Breast epithelium (tissue), 4 donors: ENCODE measurements at places on chromosomes 3 and 15. TPM values are rescaled to one million over a fixed set of nuclear protein-coding genes. Genes with fewer than 3 reads are reported as not detected.

- no peak overlapping the region for H3K27ac ChIP-seq
- no peak for DNase-seq
- H3K4me3 ChIP-seq: no peak overlapping the region
Observed at GRCh38 chr3:120568202-120568531, 28.0 kb upstream of the NDUFB4 start.

CLK3 gene
- total RNA-seq: 99.2 TPM

- no peak overlapping the region for H3K4me3 ChIP-seq
- no peaks in the 10 kb centered on the region for H3K27me3 ChIP-seq
- H3K4me1 ChIP-seq: no peaks in the 10 kb centered on the region
- no peak overlapping the region for H3K27ac ChIP-seq
- DNase-seq: no peak
Observed at GRCh38 chr15:67227431-67227830, 27.0 kb downstream of the AAGAB start.

GRCh38 chr3:36859494-36859893, 85.4 kb downstream of the TRANK1 start:
- no peak overlapping the region for H3K4me3 ChIP-seq
- no peaks in the 10 kb centered on the region for H3K36me3 ChIP-seq
- no peaks in the 10 kb centered on the region for H3K27me3 ChIP-seq
- H3K27ac ChIP-seq: no peak overlapping the region

DNA sequence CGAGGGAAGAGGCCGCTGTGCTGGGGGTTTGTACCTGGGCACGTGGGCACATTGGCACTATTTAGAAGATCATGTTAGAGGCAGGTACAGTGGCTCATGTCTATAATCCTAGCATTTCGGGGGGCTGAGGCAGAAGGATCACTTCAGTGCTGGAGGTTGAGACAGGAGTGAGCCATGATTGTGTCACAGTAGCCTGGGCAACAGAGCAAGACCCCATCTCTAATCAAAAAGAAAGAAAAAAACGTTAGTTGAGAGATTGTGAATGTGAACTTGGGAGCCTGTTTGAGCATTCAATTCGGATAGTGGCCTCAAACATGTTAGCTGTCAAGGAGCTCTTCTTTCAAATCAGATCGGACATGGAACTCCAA, 36.6 kb downstream of the IDH2 start:
- no peak overlapping the region for H3K4me3 ChIP-seq
- H3K36me3 ChIP-seq: no peaks in the 10 kb centered on the region
- no peaks in the 10 kb centered on the region for H3K27me3 ChIP-seq
- DNase-seq: no peak
- no peaks in the 10 kb centered on the region for H3K4me1 ChIP-seq
- H3K27ac ChIP-seq: no peak overlapping the region

PRTG gene
- 5.2 TPM for total RNA-seq

UROC1 gene
- total RNA-seq: not detected

CCDC39 gene
- 0.32 TPM for total RNA-seq

AAGAB gene
- 23.2 TPM for total RNA-seq

VEPH1 gene
- under 0.01 TPM for total RNA-seq

- no peaks in the 10 kb centered on the region for H3K27me3 ChIP-seq
- H3K4me1 ChIP-seq: no peaks in the 10 kb centered on the region
- DNase-seq: no peak
- H3K4me3 ChIP-seq: no peak overlapping the region
Observed at GRCh38 chr15:101368086-101368780, 73.2 kb upstream of the SNRPA1 start.

DNA sequence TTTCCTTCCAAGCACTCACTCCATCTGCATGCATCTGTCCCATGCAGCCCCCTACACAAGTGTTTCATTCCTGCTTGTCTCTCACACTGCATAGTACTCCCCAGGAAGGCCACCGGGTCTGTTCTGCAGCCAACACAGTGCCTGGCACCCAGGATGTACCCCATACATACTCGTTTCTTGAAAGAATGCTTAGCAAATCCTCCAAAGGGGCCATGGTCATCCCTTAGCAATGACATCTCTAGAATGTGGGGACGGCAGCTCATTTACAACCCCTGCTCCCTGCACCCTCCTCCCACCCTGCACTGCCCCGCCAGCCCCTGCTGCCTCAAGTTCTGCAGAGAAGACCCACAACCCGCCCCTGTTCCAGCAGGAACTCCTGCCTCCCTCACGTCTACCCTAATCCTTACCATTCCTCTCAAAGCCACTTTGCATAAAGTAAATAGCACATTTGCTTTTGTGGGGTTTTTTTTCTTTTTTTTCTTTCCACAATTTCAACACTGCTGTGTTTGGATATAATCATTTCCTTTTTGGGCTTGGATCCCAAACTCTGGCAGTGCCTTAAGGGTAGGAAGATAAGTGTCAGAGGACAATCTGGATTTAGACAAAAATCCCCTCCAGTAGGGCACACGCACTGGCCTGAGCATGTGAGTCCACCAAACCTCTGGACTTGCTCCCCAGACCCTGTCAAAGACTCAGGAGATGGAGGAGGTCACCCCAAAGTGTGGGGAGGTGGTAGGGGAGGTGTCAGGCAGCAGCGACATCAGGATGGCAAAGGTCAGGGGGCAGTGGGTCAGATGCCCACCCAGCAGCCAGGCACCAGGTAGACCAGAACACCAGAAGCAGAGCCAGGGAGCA, 68.4 kb downstream of the MEGF11 start:
- DNase-seq: no peak
- H3K4me1 ChIP-seq: no peaks in the 10 kb centered on the region
- no peaks in the 10 kb centered on the region for H3K36me3 ChIP-seq
- H3K4me3 ChIP-seq: no peak overlapping the region

SSUH2 gene
- 0.15 TPM for total RNA-seq

- no peaks in the 10 kb centered on the region for H3K4me1 ChIP-seq
- no peaks in the 10 kb centered on the region for H3K27me3 ChIP-seq
- no peak overlapping the region for H3K4me3 ChIP-seq
- DNase-seq: no peak
Observed at GRCh38 chr3:51581524-51581923, 43.0 kb downstream of the RAD54L2 start.

DNA sequence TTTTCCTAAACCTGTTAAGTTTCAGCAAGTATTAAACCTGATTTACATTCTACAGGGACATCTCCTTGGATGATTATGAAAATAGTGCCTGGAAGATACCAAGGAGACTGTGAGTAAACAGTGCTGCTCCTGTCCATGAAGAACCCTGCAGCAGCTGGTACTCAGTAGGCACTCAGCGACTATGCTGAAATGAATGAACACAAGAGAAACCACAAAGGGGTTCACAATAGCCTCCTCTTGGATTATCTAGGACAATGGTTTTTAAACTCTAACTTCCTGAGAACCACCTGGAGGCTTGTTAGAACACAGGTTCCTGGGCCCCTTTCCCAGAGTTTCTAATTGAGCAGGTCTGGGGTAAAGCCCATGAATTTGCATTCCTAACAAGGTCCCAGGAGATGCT, 488.4 kb upstream of the UBE2E2 start:
- H3K36me3 ChIP-seq: no peaks in the 10 kb centered on the region
- H3K4me3 ChIP-seq: no peak overlapping the region
- DNase-seq: no peak
- H3K4me1 ChIP-seq: no peaks in the 10 kb centered on the region
- no peaks in the 10 kb centered on the region for H3K27me3 ChIP-seq

DNA sequence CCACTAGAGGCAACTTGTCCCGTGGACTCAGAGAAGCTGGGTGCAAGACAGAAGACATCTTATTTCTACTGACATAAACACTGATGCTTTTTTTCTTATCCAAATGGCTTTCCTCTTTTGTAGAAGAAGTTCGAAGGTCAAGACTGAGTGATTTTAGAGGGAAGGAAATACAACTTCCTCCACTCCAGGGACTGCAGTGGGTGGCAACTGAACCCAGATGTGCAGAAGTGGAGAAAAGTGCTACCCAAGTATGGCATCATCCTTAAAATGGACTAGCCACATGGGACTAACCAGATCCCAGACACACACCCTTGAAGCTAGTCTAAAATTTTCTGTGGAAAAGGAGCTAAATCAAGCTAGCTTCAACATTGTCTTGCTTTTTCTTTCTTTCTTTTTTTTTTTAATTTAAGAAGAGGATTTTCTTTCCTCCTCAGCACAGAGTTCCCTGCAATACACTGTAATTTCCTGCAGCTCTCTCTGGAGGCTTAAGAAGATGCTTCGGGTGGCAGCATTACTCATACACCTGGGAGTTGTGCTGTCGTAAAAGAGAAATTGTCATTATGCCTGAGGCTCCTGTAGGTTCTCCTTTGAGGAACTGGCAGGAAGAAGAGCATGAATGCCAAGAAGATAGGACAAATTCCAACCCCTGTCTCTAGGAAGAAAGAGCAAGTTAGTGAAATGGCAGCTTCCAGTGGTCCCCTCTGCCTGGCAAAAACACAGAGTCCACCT, 3.8 kb upstream of the FRMD4B start:
- peaks cover 8% of the 10 kb centered on the region for H3K4me1 ChIP-seq
- no peak overlapping the region for H3K27ac ChIP-seq
- DNase-seq: no peak
- H3K4me3 ChIP-seq: no peak overlapping the region

DNA sequence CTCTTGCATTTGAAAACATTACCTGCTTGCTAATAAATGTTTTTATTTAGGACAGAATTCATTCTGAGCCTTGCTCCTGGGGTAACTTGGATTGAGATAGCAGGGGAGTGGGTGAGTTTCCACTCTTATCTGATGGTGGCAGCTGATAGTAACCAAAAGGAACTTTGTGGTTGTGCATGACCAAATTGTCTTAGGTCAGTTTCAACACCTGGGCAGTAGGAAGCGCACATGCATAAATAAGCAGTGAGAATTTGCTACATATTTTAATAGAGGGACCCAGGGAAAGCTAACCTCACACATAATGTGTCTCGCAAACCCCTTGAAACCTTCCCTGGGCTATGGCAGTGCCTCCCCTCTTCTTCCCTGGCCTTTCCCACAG, 65.4 kb upstream of the XCR1 start:
- no peak overlapping the region for H3K27ac ChIP-seq
- no peaks in the 10 kb centered on the region for H3K36me3 ChIP-seq
- DNase-seq: no peak
- H3K27me3 ChIP-seq: no peaks in the 10 kb centered on the region

ZNF660 gene
- total RNA-seq: 2.0 TPM

GRCh38 chr3:13647298-13648059, 98.6 kb downstream of the FBLN2 start:
- H3K4me3 ChIP-seq: no peak overlapping the region
- peaks cover 4% of the 10 kb centered on the region for H3K27me3 ChIP-seq
- no peak for DNase-seq
- H3K36me3 ChIP-seq: no peaks in the 10 kb centered on the region
- H3K4me1 ChIP-seq: peaks cover 4% of the 10 kb centered on the region

PLSCR2 gene
- 0.73 TPM for total RNA-seq

- DNase-seq: no peak
- H3K4me3 ChIP-seq: no peak overlapping the region
- no peaks in the 10 kb centered on the region for H3K27me3 ChIP-seq
- H3K36me3 ChIP-seq: no peaks in the 10 kb centered on the region
Observed at GRCh38 chr3:195609229-195609628, 25.5 kb upstream of the APOD start.
